ENCODE measurements at places on chromosomes 1 and 21. TPM values are rescaled to one million over a fixed set of nuclear protein-coding genes. Genes with fewer than 3 reads are reported as not detected.

Gene ERICH3
- total RNA-seq = not detected

Gene FHAD1
- 0.19 TPM for total RNA-seq

Gene PDZK1IP1
- 0.58 TPM for total RNA-seq

Gene SPATA1
- total RNA-seq = 0.96 TPM

Gene AADACL3
- total RNA-seq = not detected

Gene NTRK1
- total RNA-seq = 1.1 TPM

Gene RORC
- not detected for total RNA-seq

Gene BRDT
- not detected for total RNA-seq

Gene USH2A
- total RNA-seq = not detected

Gene TMEM81
- total RNA-seq = 2.7 TPM

Gene FMO1
- 0.28 TPM for total RNA-seq

Gene OR10J1
- total RNA-seq = not detected

Gene NBPF3
- 23.7 TPM for total RNA-seq

Gene HENMT1
- 4.2 TPM for total RNA-seq

Gene SPRR2E
- not detected for total RNA-seq

Gene OR2T35
- not detected for total RNA-seq

Gene SPRR5
- not detected for total RNA-seq

Gene GPR161
- total RNA-seq = 11.7 TPM

Gene UBXN11
- total RNA-seq = 3.1 TPM

Gene GABRD
- not detected for total RNA-seq

Gene CXADR
- total RNA-seq = 1.7 TPM

Gene SESN2
- 14.0 TPM for total RNA-seq

Gene TNFRSF4
- not detected for total RNA-seq

Gene TRNP1
- 17.4 TPM for total RNA-seq

Gene OR2L8
- not detected for total RNA-seq

Gene S100A3
- total RNA-seq = 2.8 TPM

Gene AQP10
- total RNA-seq = 0.19 TPM

Gene KRTAP13-2
- not detected for total RNA-seq

Gene F5
- total RNA-seq = under 0.01 TPM

Gene CELA2B
- not detected for total RNA-seq

Gene C1orf185
- not detected for total RNA-seq

Gene NGF
- total RNA-seq = 16.9 TPM

Gene OR2T2
- total RNA-seq = not detected

Gene LEMD1
- total RNA-seq = not detected
